ENCODE measurements at places on chromosomes 11 and 22.

- DNase-seq, result no peak
Measured at GRCh38 chr11:116890607-116891006, 53.2 kb upstream of the APOA1 start.

GRCh38 chr11:105642870-105643269, 33.0 kb downstream of the GRIA4 start:
- DNase-seq, result no peak

- DNase-seq, result no peak
Measured at GRCh38 chr11:7569044-7569443, 55.2 kb downstream of the PPFIBP2 start.

GRCh38 chr22:37048133-37048532, 3.4 kb upstream of the KCTD17 start:
- no peak for DNase-seq

DNA sequence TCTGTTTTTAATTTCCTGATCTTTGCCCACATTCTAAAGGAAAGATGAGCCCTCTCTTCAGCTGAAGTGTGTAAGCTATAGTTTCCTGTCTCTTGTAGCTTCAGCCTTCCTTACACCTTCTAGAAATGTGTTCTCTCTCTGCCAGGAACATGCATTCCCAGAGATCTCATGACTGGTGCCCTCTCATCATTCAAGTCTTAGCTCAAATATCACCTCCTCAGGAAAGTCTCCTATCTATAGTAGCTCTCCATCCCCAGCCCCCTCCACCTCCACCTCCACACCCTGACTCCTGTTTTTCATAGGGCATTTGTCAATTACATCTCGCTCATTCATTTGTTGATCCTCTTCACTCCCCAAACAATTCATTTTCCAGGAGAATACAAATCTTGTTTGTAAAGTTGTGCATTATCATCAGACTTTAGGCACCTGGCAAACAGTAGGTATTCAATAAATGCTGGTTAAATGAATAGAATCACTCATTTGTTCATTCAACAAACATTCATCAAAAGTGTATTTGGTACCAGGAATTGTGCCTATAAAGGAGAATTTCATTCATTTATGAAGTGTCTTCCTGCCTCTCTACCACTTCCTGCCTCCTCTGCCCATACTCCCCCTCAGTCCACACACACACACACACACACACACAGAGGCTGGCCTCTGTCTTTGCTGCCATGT, 160.3 kb downstream of the BBOX1 start:
- DNase-seq, result no peak

GRCh38 chr11:59520741-59521140, 9.4 kb downstream of the OR4D9 start:
- DNase-seq, result no peak

DNA sequence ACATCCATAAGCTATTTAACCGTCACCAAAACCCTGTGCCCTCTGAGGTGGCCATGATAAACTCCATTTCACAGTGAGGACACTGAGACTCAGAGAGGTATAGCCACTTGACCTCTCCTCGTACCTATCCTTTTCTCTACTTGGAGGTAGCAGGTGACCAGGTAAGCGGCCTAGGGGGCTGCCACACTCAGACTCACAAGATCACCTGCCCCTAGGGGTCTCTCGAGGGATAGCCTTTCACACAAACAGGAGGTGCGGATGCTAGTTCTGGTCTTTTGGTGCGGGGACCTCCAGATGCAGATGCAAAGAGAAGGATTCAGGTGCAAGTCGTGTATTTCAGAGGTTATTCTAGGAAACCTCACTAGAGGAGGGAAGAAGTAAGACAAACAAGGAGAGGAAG, 14.6 kb downstream of the MS4A18 start:
- DNase-seq, result no peak

DNA sequence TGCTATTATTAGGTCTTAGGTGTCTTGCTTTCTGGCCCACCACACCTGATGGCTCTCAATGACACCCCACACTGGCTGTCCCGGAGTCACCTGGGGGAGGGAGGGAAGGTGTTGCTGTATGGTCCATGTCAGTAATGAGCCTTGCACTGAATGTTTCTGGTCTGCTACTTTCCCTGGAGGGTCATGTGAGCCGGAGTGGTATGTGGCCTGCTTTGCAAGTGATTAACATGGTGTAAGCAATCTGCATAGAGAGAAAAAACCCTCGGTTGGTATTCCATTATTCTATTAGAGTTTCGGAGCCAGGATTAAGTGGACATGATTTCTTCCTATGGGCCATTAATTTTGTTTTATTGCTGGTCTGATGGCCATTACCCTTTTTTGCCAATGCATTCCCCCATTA, 63.9 kb downstream of the PKNOX2 start:
- DNase-seq, result no peak

DNA sequence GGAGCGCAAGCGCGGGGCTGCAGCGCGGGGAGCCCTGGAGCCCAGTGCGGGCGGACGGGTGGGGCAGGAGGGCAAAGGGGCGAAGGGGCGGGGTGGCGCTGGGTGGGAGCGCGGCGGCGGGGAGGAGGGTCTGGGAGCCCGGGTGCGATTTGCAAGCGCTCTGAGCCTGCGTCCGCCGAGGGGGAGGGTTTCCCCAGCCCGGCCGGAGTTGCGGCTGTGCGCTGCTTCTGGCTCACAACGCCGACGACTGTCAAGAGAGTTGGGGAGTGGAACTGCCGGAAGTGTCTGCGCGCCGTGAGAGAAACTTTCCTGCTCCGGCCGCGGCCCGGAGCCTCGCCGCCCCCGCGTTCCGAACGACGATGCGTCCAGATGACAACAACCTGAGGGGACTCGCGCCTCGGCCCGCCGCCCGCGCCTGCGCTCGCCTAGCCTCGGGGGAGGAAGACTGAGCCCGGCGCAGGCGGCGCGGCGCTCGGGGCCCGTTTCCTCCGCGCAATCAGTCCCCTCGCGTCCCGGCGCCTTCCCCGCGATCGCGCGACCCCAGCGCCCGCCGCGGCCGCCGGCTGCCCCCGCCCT, at the start of gene ARHGAP42:
TSS of gene ARHGAP42 (plus strand) at position 235 of the 576 bp plus-strand sequence. CDS start 391 bp downstream, outside the sequence.
- DNase-seq, result no peak

DNA sequence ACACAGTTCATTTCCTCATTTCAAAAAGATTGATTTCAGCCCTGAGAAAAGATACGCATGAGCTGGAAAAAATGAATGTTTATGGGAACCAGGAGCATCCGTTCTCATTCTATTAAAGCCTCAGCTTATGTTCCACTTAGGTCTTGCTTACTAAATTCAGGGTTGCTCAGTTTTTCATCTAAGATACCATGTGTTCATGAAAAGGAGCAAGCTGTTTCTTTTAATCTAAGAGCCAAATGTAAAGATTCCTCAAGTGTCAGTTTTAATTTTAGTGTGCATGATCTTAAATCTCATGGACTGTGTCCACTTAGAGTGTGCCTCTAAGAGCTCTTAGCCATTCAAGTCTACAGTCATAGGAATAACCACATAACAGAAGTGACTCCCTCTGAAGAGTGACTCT, 141.5 kb upstream of the ARHGAP42 start:
- no peak for DNase-seq

GRCh38 chr11:8477151-8477550, 116.9 kb downstream of the STK33 start:
- no peak for DNase-seq

DNA sequence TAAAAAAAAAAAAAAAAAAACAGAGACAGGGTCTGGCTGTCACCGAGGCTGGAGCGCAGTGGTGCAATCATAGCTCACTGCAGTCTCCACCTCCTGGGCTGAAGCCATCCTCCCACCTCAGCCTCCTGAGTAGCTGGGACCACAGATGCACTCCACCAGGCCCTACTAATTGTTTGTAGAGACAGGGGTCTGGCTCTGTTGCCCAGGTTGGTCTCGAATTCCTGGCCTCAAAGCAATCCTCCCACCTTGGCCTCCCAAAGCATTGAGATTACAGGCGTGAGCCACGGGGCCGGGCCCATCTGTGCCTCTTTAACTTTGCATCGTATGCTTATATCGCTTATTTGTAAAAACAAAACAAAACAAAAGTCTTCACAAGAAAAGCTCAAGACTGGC, 3.1 kb downstream of the CPT1A start:
- DNase-seq, result no peak

- DNase-seq, result no peak
Measured at GRCh38 chr11:79212741-79213190, 228.1 kb downstream of the TENM4 start.

DNA sequence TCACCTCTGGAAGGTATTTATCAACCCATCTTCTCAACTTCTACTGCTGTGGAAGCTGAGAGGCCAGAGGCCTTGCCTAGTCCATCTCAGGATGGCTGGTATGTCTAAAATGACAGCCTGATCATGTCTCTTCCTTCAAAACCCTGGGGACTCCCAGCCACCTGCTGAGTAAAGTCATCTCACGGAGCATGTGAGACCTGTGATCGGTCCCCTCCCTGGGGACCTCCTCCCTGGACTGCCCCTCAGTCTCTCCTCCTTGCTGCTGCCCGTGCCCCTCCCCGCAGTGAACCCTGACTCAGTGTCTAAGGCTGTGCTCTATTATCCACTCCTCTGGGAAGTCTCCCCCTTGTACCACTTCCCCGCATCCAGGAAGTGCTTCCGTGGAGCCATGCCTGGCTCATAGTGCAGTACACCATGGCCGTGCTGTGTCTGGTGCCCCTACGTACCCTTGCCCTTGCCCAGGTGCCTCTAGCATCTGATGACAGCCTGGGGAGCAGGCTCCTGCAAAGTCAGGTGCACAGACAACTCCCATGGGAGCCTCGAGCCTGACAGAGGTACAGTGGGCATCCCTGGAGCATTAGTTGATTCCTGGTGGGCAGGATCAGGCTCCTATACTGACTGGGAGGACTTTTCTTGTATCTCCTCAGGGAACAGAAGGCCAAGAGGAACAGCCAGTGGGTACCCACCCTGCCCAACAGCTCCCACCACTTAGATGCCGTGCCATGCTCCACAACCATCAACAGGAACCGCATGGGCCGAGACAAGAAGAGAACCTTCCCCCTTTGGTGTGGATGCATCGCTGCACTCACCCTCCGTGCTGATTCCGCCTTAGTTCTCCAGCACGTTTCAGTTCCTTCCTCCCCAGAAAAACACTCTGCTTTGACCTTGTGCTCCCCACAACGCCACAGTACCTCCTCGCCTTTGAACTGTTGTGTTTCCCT, 13.8 kb downstream of the SMARCB1 start:
- DNase-seq, result no peak

GRCh38 chr11:101880222-101880621, 34.6 kb upstream of the CEP126 start:
- DNase-seq, result no peak

- DNase-seq, result no peak
Measured at GRCh38 chr22:43213051-43213450, 26.1 kb upstream of the TTLL12 start.

DNA sequence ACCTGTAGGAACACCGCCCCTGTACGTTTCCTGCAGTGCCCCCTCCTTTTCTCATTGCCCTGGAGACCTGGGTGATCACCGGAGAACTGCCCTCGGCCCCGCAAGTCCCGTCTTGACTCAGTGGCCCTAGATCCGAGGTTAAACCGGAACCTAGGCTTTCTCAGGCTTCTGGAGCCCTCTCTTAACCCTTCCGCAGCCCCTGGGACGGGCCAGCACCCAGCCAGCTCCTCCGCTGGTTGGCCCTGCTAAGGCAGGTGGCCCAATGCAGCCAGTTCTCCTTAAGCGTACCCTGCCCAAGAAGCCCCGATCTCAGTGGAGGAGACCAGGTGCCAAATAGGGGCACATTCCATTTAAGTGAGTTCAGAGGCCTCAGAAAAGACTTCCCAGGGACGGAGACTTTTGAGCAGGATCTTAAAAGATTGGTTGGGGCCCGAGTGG, 776 bp downstream of the NLRX1 start:
- DNase-seq, result no peak

DNA sequence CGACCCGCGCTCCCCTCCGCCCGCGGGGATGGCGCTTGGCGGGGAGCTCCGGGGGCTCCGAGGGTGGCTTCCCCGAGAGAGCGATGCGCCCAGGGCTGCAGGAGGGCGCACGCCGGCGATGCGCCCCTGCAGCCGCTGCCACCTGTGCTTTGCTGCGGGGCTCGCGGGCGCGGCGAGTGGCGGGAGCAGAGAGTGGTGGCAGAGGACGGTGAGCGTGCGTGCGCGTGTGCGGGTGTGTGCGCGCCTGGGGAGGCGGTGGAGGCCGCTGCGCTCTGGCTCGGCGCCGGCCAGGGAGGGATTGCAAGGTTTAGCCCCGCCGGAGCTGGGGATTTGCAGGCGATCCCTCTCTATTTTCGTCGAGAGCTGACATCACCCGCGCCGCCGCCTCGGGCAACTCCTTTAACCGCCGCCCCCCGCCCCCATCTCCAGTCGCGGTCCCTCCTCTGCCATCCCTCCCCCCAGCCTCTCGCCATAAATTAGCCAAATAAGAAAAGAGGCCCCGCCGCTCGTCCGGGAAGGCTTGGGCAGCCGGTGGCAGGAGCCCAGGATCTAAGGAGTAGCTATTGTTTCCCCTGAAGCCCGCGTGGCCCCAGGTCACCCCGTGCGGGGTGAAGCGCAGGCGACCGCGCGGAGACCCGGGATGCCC, at the start of gene SLC1A2:
TSS of gene SLC1A2 (minus strand) at position 375 of the 646 bp plus-strand sequence. CDS start 592 bp downstream, outside the sequence.
- DNase-seq, result peak; percentile 44

GRCh38 chr11:118939404-118939915, 13.7 kb upstream of the BCL9L start:
- DNase-seq, result no peak

- peak; percentile 66 for DNase-seq
Measured at GRCh38 chr11:118908901-118909618, 16.7 kb downstream of the BCL9L start.

GRCh38 chr11:17063171-17064002, 14.1 kb downstream of the RPS13 start:
- peak; percentile 28 for DNase-seq

DNA sequence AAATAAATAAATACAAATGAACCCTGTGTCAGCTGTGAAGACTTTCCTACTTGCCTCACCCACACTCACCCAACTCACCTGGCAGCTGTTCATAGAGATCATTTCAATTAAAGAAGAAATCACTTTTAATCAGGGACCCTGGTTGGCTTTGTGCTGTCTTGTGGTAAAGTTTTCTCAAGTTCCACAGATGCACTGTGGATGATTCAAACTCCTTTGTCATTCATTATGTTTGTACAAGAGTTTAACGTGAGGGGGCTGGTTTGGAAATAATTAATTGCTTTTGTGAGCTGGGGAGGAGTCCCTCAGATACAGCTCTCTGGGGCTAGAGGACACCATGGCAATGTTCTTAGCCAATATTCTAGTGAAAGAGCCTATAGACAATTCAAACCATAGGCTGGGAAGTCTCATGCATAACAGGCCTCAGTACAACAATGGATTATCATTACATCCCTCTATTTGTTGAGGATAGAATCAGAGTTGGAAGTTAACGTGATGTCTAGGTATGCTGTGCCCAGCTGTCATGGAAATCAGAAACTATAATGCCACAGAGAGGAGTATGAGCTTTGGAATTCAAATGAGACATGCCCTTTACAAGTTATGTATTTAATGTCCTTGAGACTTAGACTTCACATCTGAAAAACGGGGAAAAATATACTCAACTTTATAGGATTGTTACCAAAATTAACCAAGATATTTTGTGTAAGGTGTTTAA, 698.5 kb downstream of the KCNA4 start:
- DNase-seq, result no peak

GRCh38 chr11:65640483-65641296, 2.8 kb downstream of the SIPA1 start:
- DNase-seq, result no peak

DNA sequence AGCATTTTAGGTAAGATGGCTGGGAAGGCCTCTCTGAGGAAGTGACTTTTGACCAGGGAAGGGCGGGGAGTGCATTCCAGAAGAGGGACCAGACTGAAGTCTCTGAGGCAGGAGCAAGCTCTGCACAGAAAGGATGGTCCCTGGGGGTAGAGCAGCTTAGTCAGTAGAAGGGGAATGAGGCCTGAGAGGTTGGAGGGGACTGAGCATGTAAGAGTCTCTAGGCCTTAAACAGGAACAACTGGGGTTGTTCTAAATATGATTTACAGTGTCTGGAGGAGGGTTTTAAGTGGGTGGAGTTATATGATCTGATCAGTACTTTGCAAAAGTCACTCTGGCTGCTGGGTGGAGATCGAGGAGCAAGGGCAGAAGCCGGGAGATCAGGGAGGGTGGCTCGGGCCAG, 31.7 kb upstream of the TEF start:
- DNase-seq, result no peak

Measured in NCI-H1694 treated with DMSO at 0.1 percent for 48 hours (cell line).